ENCODE measurements at places on chromosomes 4 and X.

GRCh38 chr4:82559735-82560120, 2.1 kb downstream of the TMEM150C start:
- no peak for DNase-seq

GRCh38 chr4:39096847-39097246, 34.8 kb downstream of the KLHL5 start:
- no peak for DNase-seq

DNA sequence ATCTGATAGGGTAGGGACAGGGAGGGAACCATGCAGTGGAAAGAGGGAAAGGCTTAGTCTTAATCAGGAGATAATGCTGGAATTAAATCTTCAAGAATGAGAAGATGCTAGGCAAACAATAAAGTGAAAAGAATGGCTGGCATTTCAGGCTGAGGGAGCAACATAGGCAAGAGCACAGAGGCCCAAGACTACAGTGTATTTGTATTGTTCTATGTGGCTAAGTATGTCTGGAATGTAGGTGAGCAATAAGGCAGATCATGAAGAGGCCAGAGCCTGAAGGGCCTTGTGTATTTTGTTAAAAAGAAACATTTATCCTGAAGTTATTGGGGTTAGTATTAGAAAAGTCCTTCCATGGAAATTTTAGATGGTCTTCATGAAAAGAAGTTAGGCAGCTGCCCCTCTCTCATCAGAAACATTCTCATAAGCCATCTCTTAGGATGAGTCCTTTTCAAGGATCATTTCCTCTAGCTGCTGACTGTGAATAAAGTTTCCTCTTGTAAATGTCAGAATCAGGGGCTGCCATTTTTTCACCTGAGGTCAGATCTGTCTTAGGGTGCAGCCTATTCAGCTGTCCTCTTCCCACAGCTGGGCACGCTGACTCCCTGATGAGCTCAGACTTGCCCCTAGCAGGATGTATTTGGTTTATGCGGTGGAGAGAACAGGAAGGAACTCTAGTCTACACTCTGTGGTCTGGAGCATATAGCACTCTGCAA, 46.3 kb downstream of the ATP10D start:
- no peak for DNase-seq

DNA sequence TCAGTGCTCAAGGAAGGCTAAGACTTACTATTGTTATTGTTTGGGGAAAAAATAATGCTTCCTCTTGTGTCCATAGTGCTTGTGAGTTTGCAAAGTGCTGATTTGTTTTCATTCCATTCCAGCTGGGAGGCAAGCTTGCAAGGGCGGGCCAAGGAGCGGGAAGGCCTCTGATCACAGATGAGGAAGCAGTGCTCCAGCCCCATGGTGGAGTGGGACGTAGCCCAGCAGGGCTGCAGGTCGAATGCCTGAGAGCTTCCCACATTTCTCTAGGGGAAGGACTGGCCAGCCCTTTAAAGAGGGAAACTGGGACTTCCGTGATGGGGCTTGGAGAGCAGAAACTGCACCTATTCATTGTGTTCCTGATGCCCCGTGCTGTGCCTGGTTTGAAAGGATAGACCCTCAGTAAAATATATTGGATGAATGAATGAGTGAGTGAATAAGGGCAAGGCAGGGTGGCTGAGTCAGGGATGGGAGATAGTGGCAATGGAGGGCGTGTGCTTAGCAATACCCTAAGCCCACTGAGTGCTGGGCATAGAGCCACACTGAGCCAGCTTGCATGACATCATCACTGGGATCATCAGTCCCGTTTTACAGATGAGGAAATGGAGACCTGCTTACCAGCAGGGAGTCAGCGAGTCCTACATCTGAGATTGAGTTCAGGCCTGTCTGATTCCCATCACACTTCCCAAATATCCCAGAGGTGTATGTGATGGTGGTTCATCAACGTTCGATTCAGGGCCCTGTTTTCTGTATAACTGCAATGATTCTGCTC, 17.9 kb upstream of the NSG1 start:
- no peak for DNase-seq

GRCh38 chrX:1528884-1529203, 8.1 kb downstream of the P2RY8 start:
- no peak for DNase-seq

DNA sequence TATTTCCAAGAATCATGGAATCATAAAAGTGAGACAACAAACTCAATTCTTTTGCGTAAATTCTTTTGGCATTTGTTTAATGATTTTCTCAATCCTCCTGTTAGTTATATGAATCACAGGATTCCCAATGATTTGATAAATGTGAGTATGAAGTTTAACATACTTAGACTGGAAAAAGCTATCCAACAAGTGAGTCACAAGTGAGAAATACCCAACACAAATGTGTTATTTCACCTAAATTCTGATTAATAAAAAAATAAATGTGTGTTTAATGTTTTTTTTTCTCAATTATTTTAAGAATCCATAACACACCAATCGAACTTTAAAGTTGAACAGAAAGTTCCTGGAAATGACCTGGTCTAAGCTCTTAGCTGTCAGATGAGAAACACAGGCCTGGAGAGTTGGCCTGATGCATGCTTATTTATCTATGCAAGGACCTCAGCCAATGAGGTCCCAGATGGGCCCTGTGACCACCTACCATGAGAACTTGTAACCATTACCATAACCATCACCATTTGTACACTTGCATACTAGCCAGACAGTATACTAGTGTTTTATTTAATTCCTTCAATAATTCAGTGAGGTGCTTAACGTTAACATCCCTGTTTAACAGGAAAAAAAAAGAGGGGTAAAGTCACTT, 386.7 kb downstream of the SPRY1 start:
- no peak for DNase-seq

- no peak for DNase-seq
Measured at GRCh38 chr4:26081795-26082498, 167.9 kb downstream of the SMIM20 start.

GRCh38 chr4:184913356-184914143, 87.8 kb upstream of the ACSL1 start:
- DNase-seq = no peak

- no peak for DNase-seq
Measured at GRCh38 chrX:23493941-23494374, 159.3 kb downstream of the PTCHD1 start.

- DNase-seq = no peak
Measured at GRCh38 chrX:108310506-108310905, 127.7 kb downstream of the COL4A6 start.

DNA sequence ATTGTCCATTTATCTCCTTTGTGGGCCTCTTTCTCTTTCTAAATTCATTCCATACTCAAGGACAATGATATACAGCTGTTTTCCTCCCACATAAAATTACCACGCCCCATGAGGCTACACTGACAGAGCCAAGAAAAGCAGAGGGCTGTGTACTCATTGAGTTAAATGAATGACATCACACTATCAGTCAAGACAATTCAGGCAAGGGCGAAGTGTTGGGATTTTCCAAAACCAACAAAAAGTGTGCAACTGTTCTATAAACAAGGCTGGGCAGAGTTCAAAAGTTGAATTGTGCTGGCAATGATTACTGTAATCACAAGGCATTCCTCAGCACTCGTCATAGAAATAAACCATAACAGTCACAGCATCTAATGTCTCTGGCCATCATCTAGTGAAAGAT, 799.6 kb upstream of the DIAPH2 start:
- DNase-seq = no peak

DNA sequence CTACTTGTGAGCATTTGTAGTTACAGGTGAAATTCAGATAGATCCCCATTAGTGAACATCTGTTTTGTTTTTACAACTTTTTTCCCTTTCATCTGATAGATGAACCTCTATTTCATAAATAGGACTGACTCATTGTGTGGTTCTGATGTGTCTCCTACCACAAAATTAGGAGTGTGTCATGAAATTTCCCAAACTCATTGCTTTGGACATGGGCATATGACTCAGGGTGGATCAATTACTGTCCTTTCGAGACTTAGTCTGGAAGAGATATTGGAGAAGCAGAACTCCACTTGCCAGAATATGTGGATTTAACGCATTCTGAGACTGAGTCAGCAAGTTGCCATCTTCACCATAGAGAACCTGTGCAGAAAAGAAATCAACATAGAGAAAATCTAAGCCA, 53.5 kb upstream of the PCDH10 start:
- DNase-seq = no peak

DNA sequence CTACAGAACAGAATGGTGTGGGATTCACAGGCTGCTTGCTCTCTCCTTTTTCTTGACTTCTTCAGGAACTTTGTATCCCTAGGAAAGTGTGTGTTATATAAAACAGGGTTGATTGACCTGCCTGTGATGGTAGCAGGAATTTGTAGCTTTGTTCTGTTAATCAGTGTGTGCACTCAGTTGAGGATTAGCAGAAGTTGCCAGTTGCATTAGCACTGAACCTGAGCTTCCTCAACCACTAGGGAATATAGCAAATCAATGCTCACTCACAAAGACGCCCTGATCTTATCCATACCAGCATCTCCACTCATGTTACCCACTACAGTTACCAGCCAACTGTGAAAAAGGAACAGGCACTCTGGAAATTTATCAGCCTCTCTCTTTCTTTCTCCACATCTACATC, 319.1 kb upstream of the EMCN start:
- no peak for DNase-seq

GRCh38 chrX:133983974-133984845, 1.2 kb downstream of the GPC3 start:
- DNase-seq = no peak

- DNase-seq = no peak
Measured at GRCh38 chr4:81459228-81459627, 12.5 kb downstream of the RASGEF1B start.

DNA sequence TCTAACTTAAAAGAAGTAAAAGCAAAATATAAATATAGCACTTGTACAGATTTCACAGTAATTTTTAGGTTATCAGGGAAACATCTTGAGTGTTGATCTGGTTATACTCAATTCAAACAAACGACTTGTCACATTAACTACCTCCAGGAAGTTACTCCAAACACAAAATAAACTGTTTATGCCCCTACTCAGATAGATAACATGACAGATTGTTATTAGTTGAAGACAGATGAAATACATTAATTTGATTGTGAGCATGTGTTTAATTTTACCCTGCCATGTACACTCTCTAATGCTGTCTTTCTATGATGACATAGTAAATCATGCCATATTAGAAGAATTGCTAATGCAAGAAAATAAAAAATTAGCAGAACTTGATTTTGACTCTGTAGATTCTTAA, 88.0 kb downstream of the RAB28 start:
- no peak for DNase-seq

GRCh38 chr4:39369301-39369700, 3.1 kb upstream of the RFC1 start:
- DNase-seq = no peak

GRCh38 chr4:100849319-100849718, 331.5 kb upstream of the EMCN start:
- DNase-seq = no peak

- no peak for DNase-seq
Measured at GRCh38 chr4:46370531-46370930, 19.4 kb downstream of the GABRA2 start.

DNA sequence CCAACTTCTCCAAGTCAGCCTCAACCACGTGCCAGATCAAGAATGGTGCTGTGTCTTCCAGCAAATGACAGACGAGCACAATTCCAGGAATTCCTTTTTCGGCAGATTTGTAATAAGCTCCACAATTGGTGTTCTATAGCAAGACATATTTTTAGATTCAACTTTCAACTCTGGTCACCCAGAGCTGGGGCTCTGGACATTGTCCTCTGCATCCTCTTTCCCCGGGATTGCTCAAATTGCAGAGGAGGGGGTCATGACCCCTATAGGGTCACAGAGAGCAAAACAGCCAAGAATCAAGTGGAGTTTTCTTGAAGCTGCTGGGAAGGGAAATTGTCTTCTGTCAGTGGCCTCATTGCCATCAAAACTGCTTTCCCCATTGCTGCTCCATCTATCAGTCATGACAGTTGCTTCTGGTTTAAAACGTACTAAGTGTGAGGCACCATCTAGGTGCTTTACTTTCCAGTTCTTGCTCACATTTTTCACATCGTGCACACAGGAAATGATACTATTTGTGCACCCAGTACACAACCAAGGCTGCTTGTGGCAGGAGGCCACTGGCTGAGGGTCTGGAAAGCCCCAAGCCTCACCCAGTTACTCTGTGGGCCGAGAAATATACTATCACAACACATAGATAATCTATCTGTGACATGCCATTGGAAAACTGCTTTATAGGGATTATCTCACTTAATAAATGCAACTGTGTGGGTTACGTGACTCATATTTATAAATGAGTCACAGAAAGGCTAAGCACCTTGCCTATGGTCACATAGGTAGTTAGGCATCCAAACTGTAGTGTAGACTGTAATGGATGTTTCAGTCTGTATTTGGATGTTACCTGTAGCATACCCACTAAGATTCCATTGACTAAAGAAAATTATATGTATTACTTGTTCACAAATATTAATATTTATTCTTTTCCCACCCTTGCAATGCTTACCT, 91.7 kb upstream of the PHOX2B start:
- no peak for DNase-seq

- no peak for DNase-seq
Measured at GRCh38 chrX:44474410-44474809, 68.2 kb downstream of the FUNDC1 start.

GRCh38 chr4:113635739-113636437, 125.7 kb downstream of the CAMK2D start:
- DNase-seq = no peak

DNA sequence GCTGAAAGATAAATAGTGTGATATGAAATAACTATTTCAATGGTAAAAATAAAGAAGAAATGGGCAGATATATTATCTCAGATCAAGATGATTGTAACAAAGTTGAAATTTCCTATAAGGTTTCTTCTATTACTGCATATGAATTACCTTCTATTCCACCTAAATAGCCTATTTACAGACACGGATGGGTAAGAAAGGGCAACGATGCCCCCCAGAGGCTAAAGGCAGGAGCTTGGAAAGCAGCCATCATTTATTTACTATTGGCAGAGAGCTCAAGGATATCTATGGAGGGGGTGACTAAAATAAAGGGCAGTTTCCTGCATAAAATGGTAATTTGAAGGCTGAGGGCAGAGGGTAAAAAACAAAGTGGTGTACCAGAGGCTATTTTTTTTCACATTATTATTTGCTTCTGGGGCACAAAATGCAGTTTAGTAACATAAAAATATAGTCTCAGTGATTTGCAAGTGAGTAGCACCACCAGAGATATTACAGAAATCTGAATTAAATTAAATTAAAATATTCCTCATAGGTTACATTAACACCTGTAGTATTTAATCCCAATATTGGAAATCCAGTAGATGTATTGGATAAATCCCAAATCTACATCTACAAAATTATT, 123.1 kb downstream of the BTC start:
- DNase-seq = no peak

GRCh38 chr4:37503261-37503660, 182.9 kb downstream of the RELL1 start:
- no peak for DNase-seq

GRCh38 chr4:102420563-102421398, 75.5 kb upstream of the SLC39A8 start:
- DNase-seq = no peak

DNA sequence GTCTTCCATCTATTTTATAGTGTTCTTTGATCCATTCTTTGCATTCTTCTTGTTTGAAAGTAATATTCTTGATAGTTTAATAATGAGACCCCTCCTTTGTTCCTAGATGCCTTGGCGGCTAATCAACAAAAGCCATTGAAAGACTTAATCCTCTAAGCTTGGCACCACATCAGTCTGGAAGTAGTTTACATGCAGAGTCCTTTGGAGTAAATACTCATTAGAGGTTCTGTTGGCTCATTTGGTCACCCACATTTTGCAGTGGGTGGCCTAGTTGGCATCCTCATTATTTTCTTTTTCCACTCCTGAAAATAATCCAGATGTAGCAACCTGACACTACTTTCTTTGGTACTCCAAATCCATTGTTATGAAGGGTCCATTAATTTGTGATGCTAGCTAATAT, 64.5 kb downstream of the DKK2 start:
- DNase-seq = no peak

Data from hypothalamus (tissue), 51 donors.